ENCODE measurements at places on chromosomes 12 and 14. TPM values are rescaled to one million over a fixed set of nuclear protein-coding genes. Genes with fewer than 3 reads are reported as not detected.

The NUP107 gene
- total RNA-seq: 168 TPM

The HAL gene
- not detected for total RNA-seq

The KRT77 gene
- not detected for total RNA-seq

The MUCL1 gene
- total RNA-seq: not detected

The DDX11 gene
- total RNA-seq: 36.1 TPM

The ETNK1 gene
- 38.5 TPM for total RNA-seq

The SCNN1A gene
- 0.23 TPM for total RNA-seq

The OR4E2 gene
- not detected for total RNA-seq

The SLC41A2 gene
- 55.5 TPM for total RNA-seq

The KCNA5 gene
- not detected for total RNA-seq

The KLRG1 gene
- total RNA-seq: 0.12 TPM

The CLEC1B gene
- total RNA-seq: not detected

The FAM90A1 gene
- 0.17 TPM for total RNA-seq

All from Daoy (cell line).